ENCODE measurements at places on chromosomes 2 and 18.

DNA sequence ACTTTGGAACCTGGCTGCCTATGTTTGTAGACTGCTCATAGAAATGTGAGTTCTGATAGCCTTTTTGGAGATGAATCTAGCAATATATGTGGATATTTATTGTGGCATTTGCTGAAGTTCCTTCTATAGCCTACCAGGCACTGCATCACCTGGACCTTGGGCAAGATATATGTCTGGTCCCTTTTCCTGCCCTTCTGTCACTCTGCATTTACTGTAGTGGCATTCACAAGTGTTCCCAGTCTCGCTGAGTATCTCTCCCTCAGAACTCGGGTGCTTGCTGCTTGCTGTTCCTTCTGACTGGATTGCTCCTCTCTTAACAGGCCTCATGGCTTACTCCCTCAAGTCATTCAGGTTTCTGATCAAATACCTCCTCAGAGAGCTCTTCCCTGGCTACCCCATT lies 145.0 kb downstream of the UBE2E3 start:
- DNase-seq = no peak

DNA sequence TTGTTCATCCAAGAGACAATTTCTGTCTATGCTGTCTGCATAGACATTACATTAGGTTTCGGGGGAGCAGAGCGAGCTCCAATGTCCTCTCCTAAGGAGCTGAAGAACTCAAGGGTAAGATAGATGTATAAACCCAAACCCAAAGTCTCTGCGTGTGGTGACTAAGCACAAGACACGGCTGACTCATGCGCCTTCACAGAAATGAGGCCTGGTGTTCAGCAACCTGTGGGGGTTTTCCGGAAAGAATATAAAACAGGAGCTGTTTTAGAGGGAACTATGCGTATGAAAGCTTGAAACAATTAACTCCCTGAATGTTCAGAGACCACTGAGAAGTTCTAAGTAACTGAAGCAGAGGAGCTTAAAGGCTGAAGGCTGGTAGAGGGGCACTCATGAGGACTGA lies 154.7 kb downstream of the SOX11 start:
- no peak for DNase-seq

DNA sequence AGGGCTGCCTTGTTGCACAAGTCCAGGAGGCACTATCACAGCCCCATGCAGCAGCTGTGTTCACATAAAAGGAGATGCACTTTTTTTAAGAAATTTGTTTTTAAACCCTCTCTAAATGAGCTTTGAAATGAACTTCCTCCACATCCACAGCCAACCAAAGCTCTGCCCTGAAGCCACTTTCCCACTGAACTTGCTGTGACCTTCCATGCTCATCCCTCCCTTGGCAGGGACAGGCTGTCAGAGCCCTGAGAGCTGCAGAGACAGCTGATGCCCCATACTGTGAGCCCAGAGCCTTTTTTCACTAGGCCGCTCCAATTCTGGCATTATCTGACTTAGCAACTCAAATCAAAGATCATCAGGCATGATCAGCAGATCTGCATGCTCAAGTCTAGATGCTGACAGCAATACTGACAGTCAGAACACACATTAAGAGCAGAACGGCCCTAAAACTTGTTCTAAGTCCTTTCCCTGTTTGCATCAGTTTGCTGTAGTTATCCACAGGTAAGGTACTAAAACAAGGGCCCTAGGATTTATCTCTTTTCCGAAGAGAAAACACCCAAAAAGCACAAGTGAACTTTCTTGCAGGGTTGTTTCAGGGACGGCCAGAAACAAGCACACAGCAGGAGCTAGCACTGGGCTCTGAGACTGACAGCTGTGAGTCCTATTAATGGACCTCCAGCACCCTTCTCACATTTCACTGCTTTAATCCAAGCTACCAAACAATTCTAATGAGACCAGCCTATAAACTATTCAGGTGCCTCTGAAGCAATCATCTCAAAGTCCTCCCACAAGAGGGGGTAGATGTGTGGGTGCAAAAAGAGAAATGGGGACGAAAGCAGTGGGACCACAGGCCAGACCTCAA lies 34.9 kb downstream of the RNU4ATAC start:
- no peak for DNase-seq

GRCh38 chr2:205617905-205618304 lies 64.4 kb upstream of the NRP2 start:
- DNase-seq = no peak

- DNase-seq = no peak
Observed at GRCh38 chr2:49616800-49617199, 462.5 kb upstream of the FSHR start.

- DNase-seq = no peak
Observed at GRCh38 chr2:189880429-189880828, 96.2 kb downstream of the PMS1 start.

GRCh38 chr2:27772804-27773203 lies 1.3 kb downstream of the MRPL33 start:
- no peak for DNase-seq

DNA sequence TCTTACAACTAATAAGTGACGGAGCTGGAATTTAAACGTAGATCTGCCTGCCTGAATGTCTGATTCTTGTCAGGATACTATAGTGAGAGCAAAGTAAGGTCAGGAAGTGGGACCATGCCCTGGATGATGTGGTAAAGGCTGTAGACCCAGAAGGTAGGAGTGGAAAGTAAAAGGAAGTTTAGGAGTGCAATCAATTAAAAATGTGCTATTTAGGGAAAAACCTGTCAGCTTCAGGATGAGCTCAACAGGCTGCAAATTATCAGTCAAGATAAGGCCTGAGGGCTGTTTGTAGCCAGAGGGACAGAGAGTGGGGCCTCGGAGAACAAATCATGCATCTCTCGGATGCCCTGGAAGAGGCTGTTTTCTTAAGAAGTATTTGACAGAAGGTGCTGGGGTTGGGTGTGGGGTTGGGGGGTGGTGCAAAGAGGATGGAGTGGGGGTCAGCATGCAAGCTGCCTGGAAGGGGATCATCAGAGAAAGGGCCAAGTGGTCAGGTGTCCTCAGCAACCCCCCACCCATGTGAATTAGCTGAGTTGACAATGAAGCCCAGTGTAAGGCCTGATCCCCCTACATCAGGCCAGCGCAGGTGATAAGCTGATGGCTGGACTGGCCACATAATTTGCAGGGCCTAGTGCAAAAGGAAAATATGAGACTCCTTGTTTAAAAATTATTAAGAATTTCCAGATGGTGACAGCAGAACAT lies 53.2 kb upstream of the MAPRE3 start:
- DNase-seq = no peak

- DNase-seq = no peak
Observed at GRCh38 chr2:233676046-233676445, 4.3 kb downstream of the UGT1A9 start.

GRCh38 chr18:22930089-22930713 lies 2.9 kb upstream of the RBBP8 start:
- peak; percentile 48 for DNase-seq

- no peak for DNase-seq
Observed at GRCh38 chr2:58064086-58064485, 17.5 kb downstream of the VRK2 start.

GRCh38 chr2:25756536-25756935 lies 83.2 kb upstream of the DTNB start:
- DNase-seq = no peak

DNA sequence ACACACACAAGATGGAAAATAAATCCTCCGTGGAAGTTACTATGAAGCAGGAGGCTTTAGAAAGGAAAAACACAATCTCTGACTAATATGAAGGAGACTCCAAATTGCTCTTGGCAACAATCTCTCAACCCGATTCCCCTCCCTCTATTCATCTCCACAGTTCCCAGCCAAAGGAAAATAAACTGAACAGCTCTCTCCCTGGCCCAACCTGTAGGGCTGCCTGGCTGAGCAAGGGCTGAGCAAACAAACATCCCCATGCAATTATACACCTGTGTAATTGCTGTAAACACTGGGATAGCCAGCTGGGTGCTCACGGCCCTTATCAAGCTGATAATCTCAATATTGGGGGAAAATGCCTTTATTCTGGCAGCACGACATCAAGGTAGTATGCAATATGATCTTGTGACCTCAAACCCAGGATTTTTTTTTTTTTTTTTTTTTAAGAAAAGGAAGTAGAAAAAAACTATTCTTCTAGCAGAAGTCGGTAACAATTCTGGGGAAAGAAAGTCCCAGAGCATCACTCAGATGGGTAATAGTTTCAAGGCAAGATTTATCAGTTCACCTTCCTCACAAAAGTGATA lies 203.3 kb upstream of the SMAD2 start:
- no peak for DNase-seq

GRCh38 chr18:59039449-59039848 lies 100.2 kb upstream of the SEC11C start:
- DNase-seq = no peak

GRCh38 chr2:120963997-120964705 lies 228.5 kb downstream of the GLI2 start:
- no peak for DNase-seq

DNA sequence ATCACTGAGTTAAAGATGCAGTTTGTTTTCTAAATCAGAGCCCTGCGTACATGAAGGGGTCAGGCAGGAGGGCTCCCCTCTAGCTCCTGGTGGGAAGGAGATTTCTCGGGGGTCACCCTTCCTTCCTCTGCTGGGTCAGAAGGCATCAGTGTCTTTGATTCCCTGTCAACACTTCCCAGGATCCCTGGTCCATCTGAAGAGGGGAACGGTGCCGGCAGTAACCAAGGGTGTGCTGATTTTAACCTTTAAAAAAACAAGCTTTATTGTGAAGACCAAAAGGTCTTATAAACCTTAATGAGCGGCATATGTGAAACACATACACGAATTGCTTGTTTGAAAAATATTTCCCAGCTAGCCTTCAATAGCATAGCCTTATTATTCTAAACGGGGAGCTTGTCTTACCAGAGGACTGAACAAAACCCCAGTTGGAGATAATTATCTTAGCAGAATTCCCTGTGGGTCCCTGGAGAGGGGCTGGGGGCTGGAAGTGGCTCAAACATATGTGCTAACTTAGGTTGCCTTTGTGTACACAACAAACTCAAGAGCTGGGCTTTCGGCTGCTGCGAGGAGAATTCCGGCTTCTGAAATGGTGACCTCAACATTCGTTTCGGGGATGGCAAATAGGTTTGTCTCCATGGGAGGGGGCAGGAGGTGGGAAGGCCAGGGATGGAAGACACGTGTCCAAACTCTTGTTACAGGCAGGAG lies 114.9 kb upstream of the MYCN start:
- DNase-seq = no peak

GRCh38 chr2:38178556-38179419 lies 102.8 kb upstream of the CYP1B1 start:
- no peak for DNase-seq

- DNase-seq = no peak
Observed at GRCh38 chr2:41933046-41933420, 114.8 kb upstream of the PKDCC start.

DNA sequence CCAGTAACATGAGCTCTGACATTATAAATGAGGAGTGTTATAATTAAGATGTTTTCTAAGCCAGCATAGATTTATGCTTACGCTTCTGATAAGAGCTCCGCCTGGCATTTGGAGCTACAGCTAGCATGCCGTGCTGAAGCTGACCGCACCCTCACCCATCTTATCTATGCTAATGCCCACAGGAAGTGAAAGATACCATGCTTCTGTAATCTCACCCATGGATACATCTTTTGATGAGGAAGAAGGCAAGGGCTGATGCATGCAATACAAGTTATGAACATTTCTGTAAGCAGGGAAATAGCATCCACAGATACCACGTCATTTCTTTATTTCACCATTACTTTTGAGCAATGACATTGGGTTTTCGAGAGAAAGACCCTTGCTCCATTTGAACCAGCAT lies 82.3 kb downstream of the ARL4C start:
- no peak for DNase-seq

DNA sequence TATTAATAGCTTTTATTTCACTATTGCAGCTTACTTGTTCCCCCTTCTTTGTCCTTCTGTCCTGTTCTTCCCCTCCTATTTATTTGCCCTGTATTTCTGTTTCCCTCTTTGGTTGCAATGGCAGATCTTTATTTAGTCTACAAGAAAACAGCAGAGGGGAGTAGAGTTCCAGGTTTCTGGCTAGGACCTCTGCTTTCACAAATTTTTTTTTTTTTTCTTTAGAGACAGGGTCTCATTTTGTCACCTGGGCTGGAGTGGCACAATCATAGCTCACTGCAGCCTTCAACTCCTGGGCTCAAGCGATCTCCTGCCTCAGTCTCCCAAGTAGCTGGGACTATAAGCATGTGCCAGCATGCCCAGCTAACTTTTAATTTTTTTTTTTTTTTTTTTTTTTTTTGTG lies 188.1 kb upstream of the SPRED2 start:
- DNase-seq = no peak

- no peak for DNase-seq
Observed at GRCh38 chr2:39218391-39218790, 25.4 kb downstream of the CDKL4 start.

- no peak for DNase-seq
Observed at GRCh38 chr2:69466728-69467127, 29.5 kb upstream of the NFU1 start.

DNA sequence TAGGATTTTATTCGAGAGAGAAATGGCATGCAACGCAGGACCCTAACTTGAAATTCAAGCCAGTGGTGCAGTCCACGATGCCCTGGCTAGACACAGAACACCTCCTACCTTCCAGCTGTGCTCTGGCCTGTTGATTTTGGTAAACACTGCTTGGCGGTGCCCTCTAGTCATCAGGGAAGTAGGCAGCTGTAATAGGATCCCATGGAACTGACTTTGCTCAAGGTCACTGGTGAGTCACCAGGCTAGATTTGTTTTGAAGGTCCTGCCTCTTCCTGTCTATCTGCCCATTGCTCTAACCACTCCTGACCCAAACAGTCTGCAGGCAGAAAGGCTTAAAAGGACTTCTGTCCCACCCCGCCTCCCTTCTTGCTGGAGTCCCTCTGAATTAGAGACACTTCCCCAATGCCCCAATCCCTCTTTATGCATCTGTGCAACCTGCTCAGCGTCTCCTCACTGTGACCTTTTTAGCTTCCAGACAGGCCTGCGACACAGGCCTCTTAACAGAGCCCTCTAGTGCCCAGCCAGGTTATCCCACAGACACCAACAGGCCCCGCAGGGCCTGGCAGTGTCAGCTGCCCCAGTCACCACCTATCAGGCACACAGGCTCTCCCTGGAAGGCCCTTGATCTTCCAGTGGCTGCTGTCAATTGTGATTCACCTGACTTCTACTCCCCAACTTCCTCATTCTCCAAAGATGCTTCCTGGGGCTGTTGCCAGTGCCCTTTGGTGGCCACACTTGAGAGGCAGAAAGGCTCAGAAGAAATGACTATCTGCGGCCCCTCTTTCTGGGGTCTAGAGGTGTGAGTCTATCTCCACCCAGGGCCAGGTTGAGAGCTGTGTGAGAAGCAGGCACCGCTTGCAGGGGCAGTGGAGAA lies 5.2 kb downstream of the TMEM127 start:
- no peak for DNase-seq

DNA sequence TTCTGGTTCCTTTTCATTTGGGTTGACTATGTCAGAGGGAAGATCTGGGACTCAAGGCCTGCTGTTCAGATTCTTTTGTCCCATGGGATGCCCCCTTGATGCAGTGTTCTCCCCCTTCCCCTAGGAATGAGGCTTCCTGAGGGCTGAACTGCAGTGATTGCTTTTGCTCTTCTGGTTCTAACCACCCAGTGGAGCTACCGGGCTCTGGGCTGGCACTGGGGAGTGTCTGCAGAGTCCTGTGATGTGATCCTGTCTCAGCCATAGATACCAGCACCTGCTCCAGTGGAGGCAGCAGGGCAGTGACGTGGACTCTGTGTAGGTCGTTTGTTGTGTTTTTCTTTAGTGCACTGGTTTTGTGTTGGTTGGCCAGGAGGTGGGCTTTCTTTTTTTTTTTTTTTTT lies 32.1 kb upstream of the RHOB start:
- DNase-seq = no peak

Measured in stimulated activated CD8-positive, alpha-beta memory T cell treated with anti-CD3 and anti-CD28 coated beads, Interleukin-4, amount 100 ng/mL, for 4 hours (primary cell).